SW480 (cell line): ENCODE measurements at places on chromosomes 3 and 15.

DNA sequence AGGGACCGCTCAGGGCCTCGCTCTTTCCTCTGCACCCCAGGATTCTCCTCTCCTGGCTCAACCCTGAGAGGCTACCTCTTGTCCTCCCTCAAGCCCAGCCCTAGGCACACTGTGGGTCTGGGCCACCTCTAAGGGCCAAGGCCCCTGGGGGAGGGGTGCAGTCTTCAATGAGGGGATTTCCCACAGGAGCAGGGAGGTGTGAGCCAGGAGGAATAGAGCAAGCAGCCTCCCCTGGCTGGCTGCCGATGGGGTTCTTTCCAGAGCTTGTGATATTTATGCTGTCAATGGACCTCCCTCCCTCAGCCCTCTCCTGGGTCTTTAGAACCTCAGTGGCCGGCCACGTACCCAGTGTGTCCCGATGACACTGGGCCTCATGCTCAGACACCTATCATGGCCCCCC lies 99.5 kb upstream of the RPL32 start:
- DNase-seq, result no peak

DNA sequence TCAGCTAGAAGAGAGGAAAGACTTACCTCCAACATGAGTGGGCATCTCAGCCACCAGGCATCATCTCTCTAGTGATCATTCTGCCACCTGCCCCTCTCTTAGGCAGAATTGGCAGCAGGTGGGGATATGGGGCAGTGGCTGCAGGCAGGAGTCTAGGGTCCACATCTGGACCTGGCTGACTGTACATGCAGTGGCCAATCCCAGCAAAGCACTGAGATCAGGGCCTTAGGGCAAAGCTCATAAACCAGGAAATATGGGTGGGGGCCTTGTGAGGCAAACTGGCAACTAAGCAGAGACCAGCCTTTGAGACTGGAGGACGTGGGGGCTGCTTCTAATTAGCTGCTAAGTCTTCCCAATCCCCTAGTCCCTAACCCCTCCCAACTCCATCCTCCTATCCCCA lies 12.9 kb downstream of the POMGNT2 start:
- DNase-seq, result no peak

- DNase-seq, result no peak
These were observed 10.1 kb downstream of the TGFBR2 start for GRCh38 chr3:30616347-30617027.

DNA sequence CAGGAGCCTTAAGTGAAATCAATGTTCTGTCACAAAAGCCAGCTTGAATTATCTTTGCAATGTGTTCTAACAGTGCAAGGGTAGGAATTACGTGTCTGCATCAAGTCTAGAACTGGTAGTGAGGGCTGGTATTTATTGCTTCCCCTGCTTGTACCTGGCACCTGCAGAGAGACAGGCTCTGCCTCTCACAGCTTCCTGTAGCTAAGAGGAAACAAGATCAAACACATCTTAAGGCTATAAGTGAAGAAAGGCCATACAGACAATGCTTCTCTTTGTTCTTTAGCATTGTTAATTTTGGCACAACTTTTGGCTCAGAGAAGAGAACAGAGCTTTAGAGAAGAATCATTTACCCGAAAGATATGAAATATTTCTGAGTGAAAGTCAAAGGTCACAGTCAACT lies 479.9 kb downstream of the GRM7 start:
- no peak for DNase-seq

DNA sequence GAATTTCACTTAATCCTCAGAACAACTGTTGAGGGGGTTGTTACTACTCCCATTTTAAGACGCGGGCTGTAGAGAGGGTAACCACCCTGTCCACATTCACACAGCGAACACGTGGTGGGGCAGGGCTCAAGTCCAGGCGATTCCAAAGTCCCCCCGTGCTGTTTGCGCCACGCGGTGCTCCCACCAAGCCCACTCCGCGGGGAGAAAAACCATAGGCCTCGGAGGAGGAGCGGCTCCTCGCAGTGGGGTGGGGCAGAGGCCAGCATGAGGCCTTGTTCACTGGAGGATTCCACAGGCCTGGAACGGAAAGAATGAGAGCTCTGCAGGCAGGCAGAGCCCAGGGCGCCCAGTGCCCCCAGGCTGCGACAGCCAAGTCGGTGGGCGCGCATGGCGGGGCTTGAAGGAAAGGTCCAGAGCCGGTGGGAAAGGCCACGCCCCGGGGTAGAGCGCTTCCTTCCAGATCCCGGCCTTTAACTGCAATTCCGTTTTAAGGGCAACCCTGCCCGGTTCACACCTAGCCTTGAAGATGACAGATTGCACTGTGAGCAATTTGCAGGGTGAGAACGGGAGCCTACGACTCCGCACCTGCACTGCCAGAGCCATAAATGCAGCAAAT lies 161.8 kb upstream of the TBL1XR1 start:
- peak; percentile 85 for DNase-seq

- DNase-seq, result no peak
These were observed 55.4 kb downstream of the CCNL1 start for GRCh38 chr3:157104521-157104920.

GRCh38 chr3:167066977-167067786 lies 312.9 kb downstream of the ZBBX start:
- DNase-seq, result no peak

DNA sequence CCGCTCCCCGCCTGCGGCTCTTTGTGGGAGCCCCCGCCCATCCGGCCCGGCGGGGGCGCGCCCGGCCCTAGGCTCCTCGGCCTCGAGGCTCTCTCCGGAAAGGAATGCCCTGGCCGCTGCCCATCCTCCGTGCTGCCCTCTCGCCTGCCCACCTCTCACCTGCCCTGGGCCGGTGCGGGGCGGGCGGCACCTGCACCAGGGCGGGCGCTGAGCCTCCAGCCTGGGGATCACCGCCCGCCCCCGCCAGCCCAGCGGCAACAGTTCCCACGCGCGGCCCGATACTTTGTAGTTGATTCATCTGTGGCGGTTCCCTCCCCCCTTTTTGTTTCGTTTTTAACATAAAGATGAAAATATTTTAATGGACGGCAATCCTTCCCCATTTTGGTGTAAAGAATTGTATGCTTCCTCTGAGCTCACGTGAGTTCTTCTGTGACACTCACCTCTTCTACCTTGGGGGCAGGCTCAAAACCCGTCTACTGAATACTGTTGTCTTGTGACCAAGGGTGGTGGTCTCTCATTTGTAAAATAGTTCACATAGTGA lies 1.9 kb downstream of the KLF13 start:
- peak; percentile 47 for DNase-seq

GRCh38 chr15:60259469-60259868 lies 138.3 kb downstream of the ANXA2 start:
- DNase-seq, result no peak

- DNase-seq, result no peak
These were observed 35.8 kb downstream of the PRKCD start for GRCh38 chr3:53196575-53197407.

DNA sequence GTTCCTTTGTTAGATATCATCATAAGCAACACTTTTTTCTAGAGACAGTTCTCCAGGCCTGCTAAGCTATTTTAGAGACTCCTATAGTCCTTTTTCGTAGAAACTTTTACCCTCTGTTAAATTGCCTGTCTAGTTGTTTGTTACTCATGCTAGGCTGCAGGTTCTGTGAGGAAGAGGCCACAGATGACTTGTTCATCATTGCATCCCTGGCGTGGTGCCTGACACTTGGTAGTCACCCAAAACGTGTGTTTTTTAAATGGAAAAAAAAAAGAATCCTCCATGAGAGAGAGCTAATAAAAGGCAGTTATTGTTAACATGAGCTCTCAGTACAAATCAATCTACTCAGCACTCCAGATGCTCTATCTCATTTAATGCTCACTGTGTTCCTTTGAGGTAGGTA lies 35.1 kb downstream of the CCDC54 start:
- DNase-seq, result no peak

DNA sequence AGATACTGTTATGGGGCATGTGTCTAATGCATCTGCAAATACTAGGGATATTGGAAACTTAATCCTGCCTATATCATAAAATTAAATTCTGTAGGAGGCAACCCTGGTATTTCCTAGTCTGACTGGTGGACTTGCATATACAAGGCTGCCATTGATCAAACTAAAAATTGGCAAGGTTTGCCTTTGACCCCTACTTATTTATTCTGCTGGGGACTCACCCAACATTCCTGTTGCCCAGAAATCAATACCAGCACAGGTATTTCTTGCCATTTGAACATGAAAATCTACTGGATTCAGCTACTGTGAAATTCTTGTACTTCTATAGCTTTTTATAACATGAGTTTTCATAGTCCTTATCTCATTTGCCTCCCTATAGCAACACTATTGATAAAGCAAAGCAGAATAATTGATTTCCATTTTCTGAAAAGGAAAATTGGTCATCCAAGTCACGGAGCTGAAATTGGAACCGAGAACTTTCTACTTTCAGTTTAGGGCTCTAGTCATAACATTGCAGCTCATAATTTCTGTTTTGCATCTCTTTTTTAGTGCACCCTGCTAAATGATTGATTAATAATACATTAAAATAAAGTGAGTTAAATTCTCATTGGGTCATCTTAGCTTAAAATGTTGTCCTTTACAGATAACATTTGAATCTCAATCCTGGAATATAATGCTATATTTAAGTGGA lies 365.2 kb downstream of the MFSD1 start:
- no peak for DNase-seq

GRCh38 chr3:60160822-60161748 lies 1090.2 kb downstream of the FHIT start:
- DNase-seq, result no peak

GRCh38 chr15:99719096-99719541 lies 14.1 kb downstream of the LYSMD4 start:
- DNase-seq, result peak; percentile 33

DNA sequence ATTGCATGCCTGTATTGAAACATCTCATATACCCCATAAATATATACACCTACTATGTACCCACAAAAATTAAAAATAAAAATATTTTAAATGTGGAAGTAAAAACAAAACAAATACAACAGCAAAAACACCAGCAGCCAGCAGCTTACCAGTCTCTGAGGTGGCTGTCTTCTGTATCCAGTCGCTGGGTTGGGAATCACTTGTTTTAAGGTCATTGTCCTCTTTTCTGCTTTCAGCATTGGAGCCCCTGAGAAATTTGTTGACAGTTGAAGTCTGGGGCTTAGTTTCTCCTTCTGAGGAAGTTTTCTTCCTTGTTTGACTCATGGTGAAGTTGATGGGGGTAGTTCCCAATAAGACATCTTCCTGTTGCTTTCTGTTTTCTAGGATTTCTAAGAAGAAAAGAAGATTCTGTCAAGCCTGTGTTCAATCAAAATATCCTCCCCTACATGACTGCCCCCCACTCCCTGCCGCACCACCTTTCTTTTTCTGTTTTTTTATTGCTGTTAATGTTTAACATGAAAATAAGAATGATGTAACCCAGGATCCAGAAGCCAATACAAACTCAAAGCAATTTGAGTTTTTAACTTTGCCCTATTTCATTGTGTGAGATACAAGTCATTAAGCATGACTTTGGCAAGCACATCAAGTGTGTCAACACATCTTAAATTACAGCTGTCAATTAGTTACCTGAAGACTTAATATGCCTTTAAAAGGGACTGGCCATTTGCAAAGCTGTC lies at the start of gene LRRC31:
Gene LRRC31 (minus strand): TSS at position 452 of the 737 bp plus-strand sequence. CDS start 128 bp downstream, at position 324.
- peak; percentile 15 for DNase-seq

DNA sequence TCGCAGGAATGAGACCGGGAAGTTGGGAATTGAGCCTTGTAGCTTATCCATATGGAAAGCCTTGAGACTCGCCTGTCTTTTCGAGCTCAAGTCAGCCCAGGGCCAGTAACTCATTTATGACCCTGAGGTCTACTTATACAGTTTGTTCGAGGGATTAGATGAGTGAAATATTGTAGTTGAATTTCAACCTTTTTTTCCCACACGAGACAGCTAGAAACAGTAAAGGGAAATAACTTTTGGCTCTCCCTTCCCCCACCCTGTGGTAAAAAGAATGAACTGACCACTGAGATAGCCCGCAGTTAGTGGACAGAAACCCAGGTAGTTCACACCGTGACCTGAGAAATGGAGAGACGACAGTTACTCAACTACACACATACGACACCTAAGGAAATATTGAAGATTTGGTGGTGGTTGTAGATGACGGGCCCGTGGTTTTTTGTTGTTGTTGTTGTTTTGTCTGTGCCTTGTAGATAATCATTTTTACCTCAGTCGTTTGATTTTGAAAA lies 841 bp downstream of the EIF3J start:
- DNase-seq, result peak; percentile 25

DNA sequence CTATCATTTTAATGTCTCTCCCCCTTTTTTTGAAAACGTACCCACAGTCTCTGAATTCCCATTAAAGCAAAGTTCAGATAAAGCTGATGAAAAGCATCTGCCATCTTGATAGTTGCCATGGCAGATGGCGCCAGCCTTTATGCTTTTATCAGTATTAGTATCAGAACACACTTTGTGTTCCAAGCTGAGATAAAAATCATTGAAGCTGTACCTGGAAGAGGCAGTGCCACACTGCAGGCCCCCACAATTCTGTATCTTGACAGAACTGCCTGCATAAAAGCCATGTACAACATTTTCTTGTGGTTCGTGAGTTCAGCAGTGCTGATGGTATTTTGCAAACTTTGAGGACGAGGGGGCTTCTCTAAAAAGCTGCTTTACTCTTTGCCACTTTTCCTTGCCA lies 311.7 kb downstream of the SATB1 start:
- DNase-seq, result no peak
